Activated CD4-positive, CD25-positive, alpha-beta regulatory T cell treated with anti-CD3 and anti-CD28 coated beads, Interleukin-2, amount 50 U/mL, for 72 hours (primary cell): ENCODE measurements at places on chromosomes 1 and 21.

DNA sequence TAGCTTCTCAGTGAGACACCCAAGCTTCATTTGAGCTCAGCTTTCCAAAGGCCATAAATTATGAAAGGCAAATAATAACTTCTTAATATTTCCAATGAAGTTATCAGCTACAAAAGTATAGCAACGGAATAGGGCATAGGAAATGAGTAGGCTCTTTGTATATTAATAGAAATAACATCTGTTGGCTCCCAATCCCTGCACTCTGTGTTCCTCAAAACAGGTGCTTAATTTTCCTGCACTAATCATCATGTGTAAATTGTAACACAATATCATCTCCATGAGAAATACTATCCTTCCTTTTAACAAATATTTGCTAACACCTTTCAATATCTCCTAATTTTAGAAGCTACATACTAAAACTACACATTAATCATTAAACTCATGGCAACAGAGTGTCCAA lies 19.2 kb upstream of the IFI44L start:
- DNase-seq, result no peak

DNA sequence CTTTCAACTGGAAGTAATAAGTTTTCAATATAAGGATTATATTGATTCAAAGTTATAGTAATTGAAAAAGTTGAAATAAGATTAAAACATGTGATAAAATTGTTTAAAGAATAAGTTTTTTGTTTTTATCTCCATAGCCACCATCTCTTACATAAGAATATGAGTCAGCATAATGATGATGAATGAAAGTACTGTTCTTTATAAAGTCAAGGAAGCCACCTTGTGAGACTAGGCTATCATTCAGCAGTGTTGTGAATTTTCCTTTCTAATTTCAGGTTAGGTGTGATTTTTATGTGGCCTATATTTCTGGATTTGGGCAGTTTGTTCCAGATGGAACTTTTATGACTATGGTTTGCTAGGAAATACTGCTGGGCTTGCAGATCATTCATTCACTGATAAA lies 22.4 kb upstream of the ASB17 start:
- no peak for DNase-seq

- DNase-seq, result no peak
These were observed 1154.6 kb downstream of the BRINP3 start for GRCh38 chr1:189323091-189323490.

- DNase-seq, result no peak
These were observed 165.6 kb downstream of the DSCAM start for GRCh38 chr21:40681164-40681859.

GRCh38 chr1:205098242-205098641 lies 14.0 kb upstream of the TMEM81 start:
- no peak for DNase-seq

- DNase-seq, result no peak
These were observed 262.8 kb downstream of the TPR start for GRCh38 chr1:186112280-186112679.

- no peak for DNase-seq
These were observed 17.4 kb downstream of the SFT2D2 start for GRCh38 chr1:168243198-168243597.

GRCh38 chr21:44713846-44714245 lies 2.5 kb upstream of the TSPEAR start:
- DNase-seq, result peak; percentile 17

GRCh38 chr1:215181518-215181917 lies 99.0 kb downstream of the KCNK2 start:
- DNase-seq, result no peak

DNA sequence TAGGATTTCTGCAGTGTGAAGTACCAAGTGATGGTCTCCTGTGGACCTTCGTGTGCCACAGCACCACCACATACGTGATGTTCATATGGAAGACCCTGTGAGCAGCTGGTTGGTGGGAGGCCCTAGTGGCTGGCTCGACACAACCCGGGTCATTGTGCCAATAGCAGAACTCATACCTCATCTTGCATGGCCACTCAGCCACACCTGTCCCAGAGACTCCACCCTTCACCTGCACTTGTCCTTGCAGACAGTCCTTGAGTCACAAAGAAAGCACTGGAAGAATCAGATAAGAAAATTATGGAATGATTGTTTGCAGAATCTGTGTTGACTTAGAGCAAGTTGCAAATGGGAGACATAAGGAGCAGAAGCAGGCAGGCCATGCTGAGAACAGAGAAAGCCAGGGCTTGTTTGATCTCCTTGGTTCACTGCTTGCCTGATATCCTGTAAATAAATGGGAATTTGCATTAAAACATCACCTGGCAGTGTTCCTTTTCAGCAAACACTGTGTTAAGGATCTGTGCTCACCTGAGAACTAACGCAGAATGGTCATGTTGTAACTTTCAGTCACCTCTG lies 307.7 kb downstream of the SIPA1L2 start:
- no peak for DNase-seq

DNA sequence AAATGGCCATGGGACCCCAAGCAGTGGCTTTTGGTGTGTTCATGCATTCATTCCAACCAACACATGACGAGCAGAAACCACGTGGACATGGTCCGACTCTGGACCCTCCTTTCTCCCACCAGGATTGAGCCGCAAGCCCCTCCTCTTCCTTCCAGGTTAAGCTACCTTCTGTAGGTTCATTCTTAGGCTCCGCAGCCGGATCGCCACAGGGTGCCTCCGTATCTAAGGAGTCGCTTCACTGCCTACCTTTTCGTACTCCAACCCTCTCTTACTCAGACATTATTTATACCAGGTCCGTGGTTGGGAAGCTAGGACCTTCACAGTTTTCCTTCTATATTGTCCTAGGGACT lies 63.6 kb downstream of the RHBG start:
- no peak for DNase-seq

GRCh38 chr1:204254031-204254661 lies 40.4 kb upstream of the GOLT1A start:
- DNase-seq, result no peak

- no peak for DNase-seq
These were observed 54.2 kb downstream of the DNTTIP2 start for GRCh38 chr1:93824834-93825233.

DNA sequence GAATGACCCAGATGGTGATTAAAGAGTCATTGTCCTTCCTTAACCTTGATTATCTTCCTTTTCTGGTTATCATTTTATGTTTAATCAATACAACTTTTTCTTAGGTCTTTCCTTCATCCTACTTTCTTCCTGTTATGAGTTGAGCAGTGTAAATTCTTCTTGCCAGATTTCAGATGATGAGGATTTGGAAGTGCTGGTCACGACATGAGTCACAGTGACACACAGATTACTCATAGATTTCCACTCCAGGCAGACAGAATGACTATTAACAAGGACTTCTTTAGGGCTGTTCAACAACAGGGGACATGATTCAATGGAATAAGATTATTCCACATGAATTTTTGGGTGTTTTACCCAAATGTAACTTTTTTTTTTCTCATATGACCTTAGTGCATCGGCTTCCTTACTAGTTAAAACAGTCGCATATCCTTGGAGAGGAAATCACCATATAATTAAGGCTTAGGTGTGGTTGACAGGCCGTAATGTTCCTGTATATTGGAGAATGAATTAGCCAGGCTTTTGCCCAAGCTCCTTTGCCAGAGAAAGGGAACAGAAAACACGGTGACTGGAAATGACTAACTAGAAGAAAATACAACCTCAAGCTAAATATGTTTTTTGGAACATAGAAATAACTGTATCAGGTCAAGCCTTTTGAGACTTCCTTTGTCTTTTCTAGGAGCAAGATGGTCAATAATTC lies 44.2 kb downstream of the PRRX1 start:
- DNase-seq, result no peak

- DNase-seq, result no peak
These were observed 33.6 kb downstream of the AHDC1 start for GRCh38 chr1:27570356-27570755.

DNA sequence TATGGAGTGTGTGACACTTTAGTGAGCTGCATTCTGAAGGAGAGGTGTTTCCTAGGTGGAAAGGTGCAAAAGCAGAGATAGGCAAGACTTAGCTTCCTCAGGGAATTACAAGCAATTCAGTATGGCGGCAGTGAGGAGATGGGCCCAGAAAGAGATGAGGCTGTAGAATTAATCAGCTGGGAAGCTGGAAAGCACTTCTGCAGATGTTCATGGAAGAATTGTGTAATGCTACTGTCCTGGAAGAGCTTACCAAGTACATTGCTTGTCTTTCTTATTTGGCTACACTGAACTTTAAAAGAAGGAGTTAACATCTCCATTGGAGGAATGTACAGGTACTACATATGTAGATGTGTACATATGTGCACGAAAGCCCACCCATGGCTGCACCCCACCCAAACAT lies 103.7 kb upstream of the DPT start:
- DNase-seq, result no peak

DNA sequence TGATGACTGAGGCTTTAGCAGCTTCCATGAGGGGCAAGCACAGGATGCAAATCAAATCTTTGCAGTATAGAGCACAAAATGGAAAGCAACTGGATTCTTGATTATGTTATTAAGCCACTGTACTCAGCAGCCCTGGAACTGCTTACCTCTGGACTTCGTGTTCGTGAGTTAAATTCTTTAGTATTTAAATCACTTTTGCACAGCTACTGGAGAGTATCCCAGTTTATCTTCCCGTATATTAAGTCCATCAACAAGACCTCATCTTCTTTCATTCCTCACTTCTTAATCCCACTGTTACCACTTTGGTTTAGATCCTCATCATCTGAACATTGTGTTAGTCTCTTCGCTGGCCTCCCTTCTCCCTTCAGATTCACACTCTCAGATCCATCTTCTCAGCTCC lies 108.9 kb downstream of the GREM2 start:
- DNase-seq, result no peak

- DNase-seq, result no peak
These were observed 155.1 kb downstream of the VPS13D start for GRCh38 chr1:12384836-12385456.

GRCh38 chr1:36689992-36690391 lies 207.3 kb upstream of the CSF3R start:
- DNase-seq, result no peak

DNA sequence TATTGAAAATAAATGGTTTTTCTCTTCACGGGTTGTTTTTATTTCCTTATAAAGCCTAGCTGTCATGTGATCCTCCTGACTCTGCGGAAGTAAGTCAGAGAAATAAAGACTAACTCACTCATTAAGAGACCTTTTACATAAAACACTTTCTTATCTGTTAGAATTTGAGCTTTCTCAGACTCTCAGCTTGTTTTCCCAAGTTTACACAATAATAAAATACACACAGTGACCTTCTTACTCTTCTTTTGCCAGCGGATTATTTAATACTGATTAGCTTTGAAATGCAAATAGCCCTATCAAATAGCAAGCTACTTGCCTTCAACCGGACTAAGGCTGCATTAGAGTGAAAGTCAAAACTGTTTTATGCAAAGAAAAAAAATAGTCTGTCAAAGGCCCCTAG lies 45.5 kb upstream of the CXADR start:
- no peak for DNase-seq

DNA sequence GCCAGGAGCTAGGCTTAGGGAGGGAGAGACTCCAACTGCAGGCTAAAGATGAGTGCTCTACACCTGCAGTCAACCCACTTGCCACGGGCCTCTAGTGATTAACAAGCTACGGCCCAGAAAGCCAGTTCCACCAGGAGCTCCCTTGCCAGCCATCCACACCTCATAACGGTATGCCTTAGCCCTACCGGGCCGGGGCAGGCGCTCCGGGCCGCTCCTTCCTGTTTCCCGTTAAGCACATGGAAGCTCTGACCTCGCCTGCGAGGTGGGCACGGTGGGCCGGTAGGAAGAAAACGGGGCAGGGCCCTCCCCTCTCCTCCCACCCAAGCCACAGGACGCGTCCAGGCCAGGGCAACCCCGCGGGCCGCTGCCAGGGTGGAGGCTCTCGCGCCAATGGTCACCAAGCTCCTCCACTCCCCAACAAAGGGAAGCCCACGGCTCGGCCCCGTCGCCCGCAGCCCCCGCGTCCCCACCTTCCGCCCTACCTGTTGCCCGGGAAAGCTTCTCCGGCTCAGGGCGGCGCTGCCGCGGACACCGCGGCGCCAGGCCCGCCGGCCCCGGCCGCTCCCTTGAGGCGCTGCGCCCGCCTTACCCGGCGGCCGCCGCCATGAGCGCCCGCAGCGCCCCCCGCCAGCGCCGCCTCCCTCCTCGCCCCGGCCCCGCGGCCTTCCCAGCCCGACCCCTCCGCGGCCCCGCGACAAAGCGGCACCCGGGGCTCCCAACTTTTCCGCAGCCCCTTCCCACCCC lies 627 bp downstream of the CERS2 start:
- peak; percentile 51 for DNase-seq

- no peak for DNase-seq
These were observed 76.6 kb downstream of the MAST2 start for GRCh38 chr1:45879885-45880598.

DNA sequence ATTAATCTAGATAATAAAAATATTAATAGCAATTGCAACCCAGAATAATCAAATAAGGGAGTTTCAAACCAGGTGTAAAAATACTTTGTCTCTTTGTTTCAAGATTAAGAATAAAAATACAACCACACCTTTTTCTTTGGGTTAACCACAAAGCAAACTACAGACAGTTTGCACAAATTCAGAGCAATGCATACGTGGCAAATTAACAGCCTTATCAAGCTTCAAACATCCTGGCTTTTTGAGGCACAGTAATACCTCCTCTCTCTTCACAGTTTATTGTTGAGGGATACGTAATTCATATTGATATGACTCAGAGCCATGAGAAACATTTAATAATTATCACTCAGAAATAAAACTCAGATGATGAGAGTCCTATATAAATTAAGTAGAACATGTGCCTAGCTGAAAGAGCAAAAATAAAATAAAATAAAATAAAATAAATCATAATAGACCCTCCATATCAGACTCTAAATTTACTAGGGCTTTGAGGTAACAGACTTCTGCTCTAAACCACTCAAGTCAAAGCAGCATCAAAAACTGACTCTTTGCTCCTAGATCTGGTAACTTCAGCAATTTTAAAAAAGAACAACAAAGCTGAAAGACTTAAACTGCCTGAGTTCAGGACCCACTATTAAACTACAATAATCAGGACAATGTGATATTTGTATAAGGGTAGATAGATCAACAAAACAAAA lies 11.4 kb downstream of the EDEM3 start:
- no peak for DNase-seq

GRCh38 chr1:37438037-37438868 lies 36.1 kb upstream of the ZC3H12A start:
- no peak for DNase-seq

- DNase-seq, result no peak
These were observed 69.0 kb downstream of the KCND3 start for GRCh38 chr1:111920221-111921024.

- no peak for DNase-seq
These were observed 436.4 kb downstream of the PLA2G4A start for GRCh38 chr1:187264995-187265602.

- no peak for DNase-seq
These were observed 82.3 kb downstream of the ADSS2 start for GRCh38 chr1:244369256-244370057.

GRCh38 chr1:234327577-234328164 lies 45.6 kb upstream of the COA6 start:
- no peak for DNase-seq

- DNase-seq, result no peak
These were observed 68.4 kb upstream of the GPR88 start for GRCh38 chr1:100469578-100469977.
